ENCODE measurements at places on chromosomes 6 and 20.

- no peak for DNase-seq
These were observed 52.0 kb downstream of the JPH2 start for GRCh38 chr20:44135012-44135412.

DNA sequence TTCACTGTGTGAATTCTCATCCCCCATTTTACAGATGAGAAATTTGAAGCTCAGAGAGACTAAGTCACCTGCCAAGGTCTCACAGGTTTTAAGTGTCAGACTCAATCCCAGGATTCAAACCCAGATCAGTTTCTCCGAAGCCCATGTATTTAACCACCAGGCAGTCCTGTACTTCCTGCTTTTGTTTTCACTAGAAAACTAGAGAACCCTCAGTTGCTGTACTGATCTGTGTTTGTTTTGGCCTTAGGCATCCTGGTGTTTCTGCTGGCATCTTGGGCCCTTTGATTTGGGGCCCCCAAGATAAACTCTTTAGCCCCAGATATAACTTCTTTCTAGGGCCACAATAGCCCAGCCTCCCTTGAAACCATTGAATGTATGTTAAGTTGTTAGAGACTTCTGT is 36.5 kb downstream of the PPP1R16B start:
- DNase-seq, result no peak

DNA sequence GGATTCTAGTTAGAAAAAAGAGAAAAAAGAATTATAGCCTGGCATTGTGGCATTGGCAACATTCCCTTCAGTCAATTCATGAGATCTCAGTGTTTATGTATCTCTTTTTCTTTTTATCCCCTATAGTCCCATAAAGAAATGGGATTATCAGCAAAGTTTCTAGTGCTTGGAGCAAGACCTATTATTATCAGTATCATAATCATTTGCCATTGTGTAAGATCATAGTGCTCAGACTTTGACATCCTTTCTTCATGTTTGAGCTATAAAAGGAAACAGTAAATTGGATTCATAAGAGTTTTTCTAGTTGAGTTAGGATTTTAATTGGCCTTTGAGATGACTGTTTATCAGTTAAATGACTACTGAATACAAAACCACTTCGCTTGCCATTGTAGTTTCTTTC is 295.6 kb downstream of the GRIK2 start:
- no peak for DNase-seq

DNA sequence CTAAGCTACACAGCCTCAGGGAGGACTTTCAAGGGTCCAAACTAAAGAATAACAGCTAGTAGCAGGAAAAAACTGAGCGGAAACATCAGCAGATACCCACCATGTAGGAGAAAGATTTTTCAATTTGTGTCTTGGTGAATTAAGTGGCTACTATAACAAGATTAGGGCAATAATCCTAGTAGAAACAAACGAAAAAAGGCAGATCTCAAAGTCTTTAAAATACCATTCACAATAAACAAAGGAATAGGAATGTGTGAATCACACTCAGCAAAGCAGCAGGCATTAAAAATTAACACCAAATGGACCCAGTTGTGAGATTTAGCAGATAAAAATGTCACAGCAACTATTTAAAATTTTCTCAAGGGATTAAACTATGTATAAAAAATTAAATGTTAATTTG is 761.2 kb downstream of the TENT5A start:
- no peak for DNase-seq

GRCh38 chr6:45447005-45447404 is 69.3 kb upstream of the SUPT3H start:
- DNase-seq, result no peak

DNA sequence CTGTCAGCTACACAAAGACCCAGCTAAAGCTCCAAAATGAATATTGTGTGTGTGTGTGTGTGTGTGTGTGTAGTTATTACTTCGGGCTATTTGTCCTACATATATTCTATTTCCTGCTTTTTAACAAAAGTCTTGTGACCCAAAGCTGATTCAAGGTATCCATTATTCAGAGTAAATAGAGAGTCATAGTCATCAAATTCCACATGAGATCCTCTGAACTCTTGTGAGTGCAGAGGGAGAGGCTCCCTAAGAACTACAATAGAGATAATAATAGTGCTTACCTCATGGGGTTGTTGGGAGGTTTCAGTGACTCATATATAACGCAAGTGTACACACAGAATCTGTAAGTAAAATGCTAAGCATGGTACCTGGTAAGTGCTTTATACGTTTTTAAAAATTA is 95.6 kb upstream of the SHLD1 start:
- DNase-seq, result no peak

GRCh38 chr6:47283993-47284392 is 25.7 kb downstream of the TNFRSF21 start:
- no peak for DNase-seq

Measured in NCI-H446 (cell line).